ENCODE measurements at places on chromosomes 3 and 15.

DNA sequence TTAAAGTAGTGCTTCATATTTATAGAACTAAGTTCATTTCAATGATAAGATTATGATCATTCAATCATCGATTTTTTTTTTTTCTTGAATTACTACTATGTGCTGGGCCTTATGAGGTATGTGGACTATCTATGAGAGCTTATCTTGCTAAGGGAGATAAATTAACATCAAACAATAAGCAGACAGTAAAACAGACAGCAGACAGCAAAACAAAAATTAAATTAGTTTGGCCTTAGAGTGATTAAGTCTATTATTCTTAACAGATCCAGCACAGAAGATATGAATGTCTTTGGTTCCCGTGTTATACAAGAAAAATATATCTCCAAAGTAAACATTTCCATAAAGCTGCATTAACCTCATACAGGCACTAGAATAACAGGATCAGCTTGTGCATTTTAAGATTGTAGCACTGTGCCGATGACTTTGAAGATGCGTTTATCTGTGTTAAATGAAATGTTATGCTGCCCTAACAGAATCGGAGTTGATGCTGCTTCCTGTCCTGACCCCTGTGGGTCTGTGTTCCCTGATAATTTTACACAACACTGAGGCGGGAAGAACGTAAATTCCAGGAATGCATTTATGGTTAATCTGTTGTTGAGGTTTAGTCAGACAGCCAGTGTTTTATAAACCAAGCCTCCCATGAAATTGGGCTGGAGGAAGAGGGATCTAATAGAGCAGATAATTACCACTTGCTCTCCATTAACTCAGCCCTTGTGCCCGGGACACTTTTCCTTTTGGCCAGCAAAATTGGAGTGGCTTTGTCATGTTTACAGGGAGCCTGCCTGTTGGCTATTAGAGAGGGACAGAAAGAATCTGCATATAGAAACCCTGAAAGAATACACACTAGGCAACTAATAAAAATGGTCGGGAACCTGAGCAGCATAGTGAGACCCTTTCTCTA, 80.8 kb downstream of the GHSR start:
- no peak for DNase-seq

GRCh38 chr15:43941555-43941954, 114.8 kb downstream of the WDR76 start:
- DNase-seq: no peak

- no peak for DNase-seq
Measured at GRCh38 chr3:55292360-55292759, 194.7 kb downstream of the WNT5A start.

DNA sequence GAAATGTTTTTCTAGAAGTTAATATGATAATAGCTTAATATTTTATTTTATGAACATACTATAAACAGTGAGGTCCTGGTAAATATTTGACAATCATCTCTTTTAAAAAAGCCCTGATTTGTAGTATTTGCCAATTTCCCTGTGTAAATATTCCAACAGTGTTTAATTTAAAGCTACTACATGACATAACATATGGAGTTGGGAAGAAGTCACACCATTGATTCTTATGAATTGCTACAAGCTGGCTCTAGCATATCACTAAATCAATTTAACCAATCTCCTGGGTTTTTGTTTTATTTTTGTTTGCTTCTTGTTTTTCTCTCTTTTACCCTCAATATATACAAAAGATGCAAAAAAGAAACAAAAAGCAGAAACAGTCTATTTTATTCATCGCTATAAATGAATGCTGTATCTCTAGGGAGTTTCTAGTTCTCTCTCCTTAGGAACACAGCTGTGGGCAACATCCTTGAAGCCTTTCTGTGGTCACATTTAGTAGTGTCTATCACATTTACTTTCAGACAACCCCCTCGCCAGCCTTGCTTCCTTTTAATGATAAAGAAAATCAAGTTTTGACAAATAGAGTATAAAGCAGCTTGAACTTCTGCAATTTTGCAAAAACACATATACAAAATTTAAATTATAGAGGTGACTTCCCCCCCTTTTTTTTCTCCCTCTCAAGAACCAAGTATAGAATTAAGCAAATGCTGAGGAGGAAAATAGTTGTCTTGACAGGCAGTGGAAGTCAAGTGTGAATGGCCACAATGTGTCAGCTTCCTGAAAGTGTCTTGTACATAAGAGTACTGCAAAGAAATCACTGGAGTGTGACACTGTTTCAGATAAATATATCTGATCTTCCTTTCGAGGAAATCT, 21.4 kb downstream of the CCR1 start:
- peak; percentile 47 for DNase-seq

DNA sequence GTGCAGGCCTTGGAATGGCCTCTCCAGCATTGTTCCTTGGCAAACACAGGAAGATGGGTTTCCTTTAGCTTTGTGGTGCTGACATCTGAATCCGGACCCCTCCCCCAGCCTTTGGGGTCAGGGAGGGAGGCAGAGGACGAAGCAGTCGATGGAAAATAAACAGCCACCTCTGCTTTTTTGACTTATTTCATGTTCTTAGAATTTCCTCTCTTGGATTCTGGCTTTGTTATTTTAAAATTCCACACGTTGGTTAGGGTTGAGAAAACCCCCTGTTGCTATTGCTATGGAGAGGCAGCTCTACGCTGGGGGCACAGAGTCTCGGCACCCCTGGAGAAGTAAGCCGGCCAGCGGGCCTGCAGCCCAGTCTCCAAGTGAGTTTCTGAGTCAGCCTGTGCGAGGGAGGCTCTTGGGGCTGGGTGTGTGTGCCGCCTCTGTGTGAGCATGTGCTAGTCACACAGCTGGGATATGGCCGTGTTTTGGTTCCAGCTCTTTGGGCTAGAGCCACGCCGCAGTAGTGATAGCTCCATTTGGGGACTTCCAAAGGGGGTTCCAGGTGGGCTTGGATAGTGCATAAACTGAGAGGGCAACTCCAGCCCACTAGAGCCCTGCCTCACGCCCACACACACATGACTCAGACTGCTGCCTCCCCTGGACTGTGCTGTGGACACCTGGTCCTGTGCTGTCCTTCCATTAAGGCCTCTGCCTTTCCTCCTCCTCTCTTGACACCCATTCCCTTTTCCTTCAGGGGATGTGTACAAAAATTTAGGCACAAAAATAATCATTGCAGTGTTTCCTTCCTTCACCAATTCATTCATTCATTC, 58.8 kb downstream of the AMOTL2 start:
- DNase-seq: no peak

Measured in CD4-positive, alpha-beta T cell treated with Interleukin-2 at 100 ng/mL for 4 hours (primary cell).